ENCODE measurements at places on chromosomes 2 and 18. TPM values are rescaled to one million over a fixed set of nuclear protein-coding genes. Genes with fewer than 3 reads are reported as not detected.

TTC27 gene
- total RNA-seq, result 12.7 TPM

DCDC2C gene
- not detected for total RNA-seq

USP34 gene
- 97.4 TPM for total RNA-seq

TMEM178A gene
- total RNA-seq, result 4.8 TPM

HIBCH gene
- 29.8 TPM for total RNA-seq

HOXD13 gene
- not detected for total RNA-seq

FAM110C gene
- 0.08 TPM for total RNA-seq

CD226 gene
- 0.80 TPM for total RNA-seq

ACSL3 gene
- total RNA-seq, result 163 TPM

DNA sequence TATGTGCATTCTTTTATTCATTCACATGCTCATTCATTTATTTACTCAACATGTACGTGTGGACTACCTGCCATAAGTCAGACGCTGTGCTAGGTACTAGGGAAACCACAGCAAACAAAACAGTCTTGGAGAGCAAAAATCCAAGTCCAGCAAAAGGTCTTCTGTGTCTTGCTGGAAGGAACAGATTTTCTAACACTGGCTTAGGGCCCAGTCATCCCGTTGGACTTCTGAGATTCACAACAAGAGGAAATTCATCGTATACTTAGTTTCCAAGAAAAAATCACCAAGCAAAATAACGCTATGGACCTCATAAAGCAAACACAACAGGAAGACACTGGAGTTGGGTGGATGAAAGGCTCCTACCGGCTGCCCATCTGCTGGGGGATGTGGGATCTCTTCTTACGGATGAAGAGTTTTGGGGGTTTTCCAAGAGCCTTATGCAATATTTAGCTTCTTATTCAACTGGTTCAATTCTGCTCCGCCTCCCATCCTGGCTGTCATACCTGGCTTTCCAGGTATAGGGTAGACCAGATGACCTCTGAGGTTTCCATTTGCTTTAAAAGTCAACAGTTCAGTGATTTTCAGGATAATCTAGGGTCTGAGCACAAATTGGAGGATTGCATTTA lies 262.7 kb downstream of the HAUS1 start:
- no peak for DNase-seq

DNA sequence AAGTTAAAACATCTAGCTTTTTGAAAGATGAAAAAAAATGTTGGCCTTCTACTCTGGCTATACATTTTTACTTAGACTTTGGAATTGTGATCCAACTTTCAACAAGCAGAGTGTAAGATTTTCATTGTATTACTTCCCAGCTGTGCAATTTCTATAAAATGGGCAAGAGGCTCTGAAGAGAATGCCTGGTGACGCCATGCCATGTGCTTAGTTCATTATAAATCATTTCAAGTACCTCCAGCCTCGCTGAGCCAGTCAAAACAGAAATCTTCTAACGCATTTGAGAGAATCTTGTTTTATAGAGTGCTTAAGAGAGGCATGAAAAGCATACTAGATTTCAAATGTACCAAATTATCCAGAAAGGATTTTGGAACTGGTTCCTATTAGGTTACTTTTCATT lies 10.1 kb upstream of the STK17B start:
- DNase-seq, result no peak

- no peak for DNase-seq
These were observed 223.7 kb downstream of the ANKRD30B start for GRCh38 chr18:14971461-14972185.

DNA sequence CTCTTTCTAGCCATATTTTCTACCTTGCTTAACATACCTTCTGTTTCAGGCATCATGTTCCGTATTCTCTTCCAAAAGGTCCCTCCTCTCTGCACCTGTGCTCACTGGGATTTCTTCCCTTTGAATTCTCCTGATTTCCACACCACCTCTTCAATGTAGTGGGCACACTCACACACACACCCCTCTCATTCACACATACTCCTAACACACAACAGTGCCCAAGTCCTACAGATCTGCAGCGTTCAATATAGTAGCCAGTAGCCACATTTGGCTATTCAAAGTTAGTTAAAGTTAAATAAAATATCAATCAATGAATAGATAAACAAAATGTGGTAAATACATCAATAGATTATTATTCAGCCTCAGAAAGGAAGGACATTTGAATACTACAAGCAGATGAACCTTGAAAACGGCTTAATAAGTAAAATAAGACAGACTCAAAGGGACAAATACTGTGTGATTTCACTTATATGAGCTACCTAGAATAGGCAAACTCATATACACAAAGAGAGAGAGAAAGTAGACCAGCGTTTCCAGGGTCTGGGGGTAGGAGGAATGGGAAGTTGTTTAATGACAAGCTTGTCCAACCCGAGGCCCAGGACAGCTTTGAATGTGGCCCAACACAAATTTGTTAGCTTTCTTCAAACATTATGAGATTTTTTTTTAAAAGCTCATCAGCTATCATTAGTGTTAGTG lies 34.4 kb downstream of the MYCN start:
- DNase-seq, result no peak

DNA sequence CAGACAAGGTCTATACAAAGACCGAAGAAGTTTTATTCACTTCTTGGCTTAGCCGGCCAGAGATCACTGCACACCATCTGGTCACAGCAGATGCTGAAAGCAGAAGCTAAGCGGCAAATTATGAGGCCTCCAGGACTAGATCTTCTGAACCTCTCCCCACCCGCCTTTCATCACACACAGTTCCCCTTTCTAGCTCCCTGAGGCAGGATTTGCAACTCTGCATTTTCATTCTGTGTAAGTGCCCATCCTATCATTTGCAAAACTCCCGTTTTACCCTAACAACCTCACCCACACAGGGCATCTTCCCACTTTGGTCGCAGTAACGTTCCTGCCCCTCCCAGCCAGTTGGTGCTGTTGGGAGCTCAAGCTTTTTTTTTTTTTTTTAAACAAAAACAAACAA lies 3.1 kb upstream of the MOB1A start:
- DNase-seq, result no peak

DNA sequence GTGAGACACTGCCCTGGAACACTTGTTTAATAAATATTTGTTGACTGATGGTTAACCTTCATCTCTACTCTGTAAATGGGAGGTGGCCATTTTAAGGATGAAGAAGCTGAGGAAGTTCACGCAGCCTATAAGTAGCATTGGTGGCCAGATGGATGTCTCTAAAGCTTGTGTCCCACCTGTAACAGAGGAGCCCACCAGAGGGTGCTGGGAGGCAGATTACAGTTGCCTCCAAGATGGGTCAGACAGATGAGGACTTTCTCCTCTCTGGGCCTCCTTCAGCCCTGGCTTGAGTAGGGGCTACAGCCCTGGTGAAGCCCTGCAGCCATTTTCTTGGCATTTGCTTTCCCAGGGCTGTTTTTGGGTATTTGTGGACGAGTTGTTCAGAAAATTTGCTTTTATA lies 45.0 kb upstream of the MCFD2 start:
- no peak for DNase-seq

DNA sequence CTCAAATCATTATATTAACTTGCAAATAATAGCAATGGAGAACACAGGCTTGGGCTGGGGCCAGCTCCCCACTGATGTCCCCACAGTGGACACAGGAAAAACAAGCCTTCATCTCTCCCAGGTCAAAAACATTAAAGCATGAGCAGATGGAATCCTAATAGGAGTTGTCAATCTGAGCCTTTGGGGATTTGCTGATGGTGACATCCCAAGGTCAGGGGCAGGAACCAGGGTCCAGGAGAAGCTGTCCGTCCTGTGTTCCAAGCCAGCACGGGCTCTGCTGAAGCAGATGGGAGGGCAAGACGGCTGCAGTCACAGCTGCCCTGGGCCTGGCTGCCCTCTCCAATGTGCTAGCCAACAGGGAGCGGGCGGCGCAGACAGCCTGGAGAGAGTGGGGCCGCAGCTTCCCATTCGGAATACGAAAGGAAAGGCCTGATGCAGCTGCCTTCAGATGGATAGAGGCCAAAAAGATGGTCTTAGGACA lies 135.5 kb downstream of the NDUFA10 start:
- DNase-seq, result no peak

DNA sequence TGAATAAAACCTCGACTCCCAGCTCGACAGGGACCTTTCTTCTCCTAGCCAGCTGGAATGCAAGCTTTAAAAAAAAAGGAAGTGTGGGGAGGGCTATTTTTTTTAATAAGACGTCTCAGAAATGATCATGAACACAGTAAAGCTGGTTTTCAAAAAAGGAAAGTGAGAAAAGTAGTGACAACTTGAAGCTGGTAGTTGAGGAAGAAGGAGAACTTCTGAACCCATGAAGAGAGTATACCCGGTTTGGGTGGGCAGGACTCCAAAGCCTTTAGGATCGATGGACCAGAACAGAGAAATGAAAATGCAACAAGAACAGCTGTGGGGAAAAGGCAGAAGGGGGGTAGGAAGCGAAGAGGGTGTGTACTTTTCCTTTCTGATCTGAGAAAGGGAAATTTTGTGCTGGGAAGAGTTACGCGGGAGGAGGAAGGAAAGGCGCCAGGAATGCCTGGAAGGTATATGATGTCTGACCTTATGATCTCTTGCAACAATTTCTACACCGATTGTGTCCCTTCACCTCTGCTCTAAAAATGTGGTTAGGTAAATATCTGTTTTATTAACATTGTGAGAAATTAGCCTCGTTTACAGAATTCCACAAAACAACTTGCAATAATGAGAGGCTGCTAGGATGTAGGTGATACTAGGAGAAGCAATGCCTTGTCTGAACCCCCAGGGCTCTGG lies 22.6 kb upstream of the CYP1B1 start:
- DNase-seq, result no peak

DNA sequence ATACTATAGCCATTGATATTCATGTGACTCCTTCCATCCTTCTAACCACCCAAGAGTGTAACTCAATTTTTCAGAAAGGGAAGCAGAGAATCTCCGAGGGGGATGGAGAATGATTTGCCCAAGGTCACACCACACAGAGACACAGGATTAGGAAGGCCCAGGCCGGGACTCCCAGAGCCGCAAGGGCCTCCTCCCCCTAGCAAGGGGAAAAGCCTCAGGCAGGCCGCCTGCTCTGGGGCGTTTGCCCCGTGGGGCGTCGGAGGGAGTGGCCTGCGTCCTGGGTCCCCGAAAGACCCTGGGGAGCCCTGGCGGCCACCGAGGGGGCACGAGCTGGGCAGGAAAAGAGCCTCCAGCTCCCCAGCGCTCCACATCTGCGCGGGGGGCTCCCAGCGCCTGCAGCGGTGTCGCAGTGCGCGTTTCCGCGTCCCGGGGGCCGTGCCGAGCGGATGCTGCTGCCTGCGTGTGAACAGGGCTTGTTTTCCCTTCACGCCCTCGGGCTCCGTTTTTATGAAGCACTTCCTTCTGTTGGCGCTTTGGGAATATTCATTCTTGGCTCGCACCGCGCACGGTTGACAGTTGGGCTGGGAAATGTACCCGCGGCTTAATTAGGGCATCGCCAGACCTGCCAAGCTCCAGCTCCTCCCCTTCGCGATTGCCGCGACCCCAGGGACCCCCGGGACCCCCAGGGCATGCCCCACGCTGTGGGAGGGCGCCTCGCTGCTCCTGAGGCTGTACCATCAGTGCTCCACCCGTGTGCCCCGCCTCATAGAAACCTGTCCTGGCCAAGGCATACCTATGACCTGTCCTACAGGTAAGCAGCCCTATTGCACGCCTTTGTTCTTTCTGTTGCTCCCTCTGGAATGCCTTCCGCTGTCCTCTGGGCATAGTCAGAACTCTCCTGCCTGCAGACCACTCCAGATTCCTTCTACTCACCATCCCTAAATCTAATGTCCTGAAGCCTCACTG lies 158.9 kb upstream of the GLI2 start:
- no peak for DNase-seq

GRCh38 chr2:171166328-171166983 lies 5.8 kb upstream of the TLK1 start:
- DNase-seq, result no peak

- no peak for DNase-seq
These were observed 59.2 kb upstream of the PEX13 start for GRCh38 chr2:60958361-60958760.

DNA sequence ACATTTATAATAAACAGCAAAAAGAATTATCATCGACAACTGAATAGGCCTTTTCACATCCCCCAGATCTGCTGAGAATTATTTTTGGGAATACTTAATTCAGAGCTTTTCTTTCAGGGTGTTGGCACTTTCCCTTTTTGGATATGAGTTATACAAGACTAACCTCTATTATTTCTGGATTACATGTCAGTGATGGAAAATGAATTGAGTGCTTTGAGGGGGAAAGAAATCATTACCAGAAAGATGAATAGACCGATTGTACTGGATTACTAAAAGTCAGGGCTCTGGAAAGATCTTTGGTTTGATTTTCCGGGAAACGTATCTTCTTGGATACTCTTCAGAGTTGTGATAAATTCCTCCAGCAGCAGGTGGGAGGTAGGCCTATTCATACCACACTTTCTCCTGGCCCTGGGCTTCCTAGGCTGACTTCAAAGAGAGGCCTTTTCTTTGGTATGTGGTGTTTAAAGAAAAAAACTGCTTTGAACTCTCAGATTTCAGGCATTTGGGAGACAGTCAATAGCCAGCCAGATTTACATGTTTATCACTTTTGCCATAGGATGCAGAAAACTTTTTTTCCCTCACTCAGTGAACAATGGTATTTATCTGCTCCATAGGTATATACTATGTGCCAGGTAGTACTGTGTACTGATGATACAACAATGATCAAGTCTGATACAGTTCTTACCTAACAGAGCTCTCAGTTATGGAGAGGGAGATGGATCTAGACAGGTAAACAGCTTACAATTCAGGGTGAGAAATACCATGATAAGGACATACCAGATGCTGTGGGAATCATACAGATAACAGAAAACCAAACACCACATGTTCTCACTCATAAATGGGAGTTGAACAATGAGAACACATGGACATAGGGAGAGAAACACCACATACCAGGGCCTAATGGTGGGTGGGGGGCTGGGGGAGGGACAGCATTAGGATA lies 63.3 kb upstream of the ACTR3 start:
- DNase-seq, result no peak

DNA sequence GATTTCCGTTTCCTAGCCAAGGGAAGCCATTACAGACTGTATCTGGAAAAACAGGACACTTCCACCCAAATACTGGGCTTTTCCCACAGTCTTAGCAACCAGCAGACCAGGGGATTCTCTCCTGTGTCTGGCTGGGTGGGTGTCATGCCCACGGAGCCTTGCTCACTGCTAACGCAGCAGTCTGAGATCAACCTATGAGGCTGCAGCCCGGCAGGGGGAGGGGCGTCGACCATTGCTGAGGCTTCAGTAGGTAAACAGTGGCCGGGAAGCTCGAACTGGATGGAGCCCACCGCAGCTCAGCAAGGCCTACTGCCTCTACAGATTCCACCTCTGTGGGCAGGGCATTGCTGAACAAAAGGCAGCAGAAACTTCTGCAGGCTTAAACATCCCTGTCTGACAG lies 131.1 kb downstream of the KIAA1328 start:
- DNase-seq, result no peak

- DNase-seq, result no peak
These were observed 69.7 kb downstream of the EPHA4 start for GRCh38 chr2:221502270-221503010.

- no peak for DNase-seq
These were observed 358.9 kb downstream of the TNS1 start for GRCh38 chr2:217643789-217644301.

DNA sequence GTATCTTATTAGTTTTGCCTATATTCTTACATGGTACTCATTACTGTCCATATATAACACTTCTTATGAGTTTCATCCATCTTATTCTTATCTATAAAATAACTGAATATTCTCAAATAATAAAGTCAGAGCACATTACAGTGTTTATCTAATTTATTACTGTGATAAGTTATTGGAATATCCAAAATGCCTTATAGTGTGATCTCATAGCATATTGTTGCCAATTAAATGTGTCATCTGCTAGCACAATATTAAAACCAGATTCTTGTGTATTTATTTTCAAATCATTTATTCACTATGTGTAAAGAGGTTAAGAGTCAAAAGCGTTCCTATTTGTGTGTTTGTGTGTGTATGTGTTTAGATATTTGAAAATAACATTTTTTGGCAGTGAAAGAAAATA lies 151.9 kb downstream of the WDR7 start:
- DNase-seq, result no peak
